ENCODE measurements at places on chromosomes 13 and 19. TPM values are rescaled to one million over a fixed set of nuclear protein-coding genes. Genes with fewer than 3 reads are reported as not detected.

DNA sequence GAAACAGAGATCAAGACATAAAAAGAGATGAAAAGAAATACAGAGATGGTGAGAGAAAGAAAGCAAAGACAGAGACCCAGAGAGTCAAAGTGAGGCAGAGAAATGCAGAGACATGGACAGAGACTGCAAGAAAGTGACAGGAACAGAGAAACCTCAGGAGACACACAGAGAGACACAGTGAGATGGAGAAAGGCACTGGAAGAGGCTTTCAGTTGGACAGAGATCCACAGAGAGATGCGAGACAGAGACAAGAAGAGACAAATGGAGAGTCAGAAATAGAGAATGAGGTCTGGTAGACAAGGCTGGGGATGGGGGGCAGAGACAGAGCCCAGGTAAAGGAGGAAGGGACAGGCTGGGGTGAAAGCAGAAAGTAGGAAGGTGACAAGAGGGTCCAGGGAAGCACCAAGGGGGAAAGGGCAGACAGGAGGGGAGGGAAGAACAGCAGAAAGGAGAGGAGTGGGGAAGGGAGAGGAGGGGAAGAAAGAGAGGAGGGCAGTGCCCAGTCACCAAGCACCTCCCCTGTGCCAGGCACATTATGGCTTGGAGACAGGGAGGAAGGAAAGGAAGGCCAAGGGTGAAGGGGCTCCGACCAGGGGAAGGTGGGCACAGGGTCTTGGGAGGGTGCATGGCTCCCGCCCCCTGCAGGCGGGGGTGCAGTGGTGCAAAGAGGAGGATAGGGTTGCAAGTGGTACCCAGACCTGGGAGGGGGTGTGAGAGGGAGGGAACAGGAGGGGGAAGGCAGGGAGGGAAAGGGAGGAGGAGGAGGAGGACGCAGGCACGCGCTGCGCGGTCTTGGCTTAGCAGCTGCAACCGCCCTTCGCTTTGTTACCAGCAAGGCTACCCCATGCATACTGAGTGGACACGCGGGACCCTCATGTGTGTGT is 38.4 kb downstream of the DEDD2 start:
- H3K27ac ChIP-seq = no peak overlapping the region
- peaks cover 33% of the 10 kb centered on the region for H3K4me1 ChIP-seq
- H3K36me3 ChIP-seq = peaks cover 4% of the 10 kb centered on the region
- H3K4me3 ChIP-seq = no peak overlapping the region
- H3K27me3 ChIP-seq = peaks cover 24% of the 10 kb centered on the region

DNA sequence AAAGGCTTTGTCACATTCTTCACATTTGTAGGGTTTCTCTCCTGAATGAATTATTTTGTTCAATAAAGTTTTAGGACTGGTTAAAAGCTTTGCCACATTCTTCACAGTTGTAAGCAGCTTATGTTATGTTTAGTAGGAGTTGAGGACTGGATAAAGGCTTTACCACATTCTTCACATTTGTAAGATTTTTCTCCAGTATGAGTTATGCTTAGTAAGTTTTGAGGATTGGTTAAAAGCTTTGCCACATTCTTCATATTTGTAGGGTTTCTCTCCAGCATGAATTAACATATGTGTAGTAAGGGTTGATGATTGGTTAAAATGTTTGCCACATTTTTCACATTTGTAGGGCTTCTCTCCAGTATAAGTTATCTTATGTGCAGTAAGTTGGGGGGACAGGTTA is 79.9 kb downstream of the ZNF431 start:
- DNase-seq = no peak
- H3K4me1 ChIP-seq = no peaks in the 10 kb centered on the region
- H3K27ac ChIP-seq = no peak overlapping the region
- H3K27me3 ChIP-seq = no peaks in the 10 kb centered on the region
- H3K36me3 ChIP-seq = no peaks in the 10 kb centered on the region

GRCh38 chr19:49473868-49474541 is at the start of gene FLT3LG:
Gene FLT3LG, plus strand, starts transcription at chr19:49474215. Its CDS starts 425 bp downstream, at chr19:49474640.
- DNase-seq = peak; percentile 94
- peaks cover 60% of the 10 kb centered on the region for H3K4me1 ChIP-seq
- no peaks in the 10 kb centered on the region for H3K27me3 ChIP-seq
- peak within 1 kb of the TSS; percentile 97 for H3K4me3 ChIP-seq

DNA sequence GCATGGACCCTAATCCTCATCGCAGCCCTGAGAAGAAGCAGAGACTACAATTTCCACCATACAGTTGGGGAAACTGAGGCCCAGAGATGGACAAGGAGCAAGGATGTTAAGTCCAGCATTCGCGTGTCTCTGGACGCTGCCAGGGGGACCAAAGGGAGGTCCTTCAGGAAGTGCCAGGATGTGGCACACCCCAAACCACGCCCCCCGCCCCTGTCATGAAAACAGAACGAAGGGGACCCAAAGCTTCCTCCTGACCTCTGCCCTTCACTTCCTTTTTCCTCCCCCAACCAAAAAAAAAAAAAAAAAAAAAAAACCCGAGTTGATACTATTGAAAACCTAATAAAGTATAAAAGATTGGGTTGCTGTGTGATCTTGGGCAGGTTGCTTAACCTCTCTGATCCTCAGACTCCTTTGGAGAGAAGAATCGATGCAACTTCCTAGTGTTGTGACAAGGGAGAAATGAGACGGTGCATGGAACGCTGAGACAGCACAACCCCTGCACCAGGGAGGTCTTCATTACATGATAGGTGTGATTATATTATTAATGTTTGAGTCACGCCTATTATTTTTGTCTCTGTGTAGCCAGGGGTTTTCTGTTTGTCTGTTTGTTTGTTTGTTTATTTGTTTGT is 2.7 kb upstream of the ZBTB7A start:
- H3K27ac ChIP-seq = peak overlapping the region; percentile 87
- peaks cover 27% of the 10 kb centered on the region for H3K4me1 ChIP-seq
- peak; percentile 84 for DNase-seq
- H3K36me3 ChIP-seq = no peaks in the 10 kb centered on the region
- H3K27me3 ChIP-seq = no peaks in the 10 kb centered on the region

The CERS4 gene
- 23.2 TPM for total RNA-seq

The CDX2 gene
- not detected for total RNA-seq
